ENCODE measurements at places on chromosomes 5 and 9. TPM values are rescaled to one million over a fixed set of nuclear protein-coding genes. Genes with fewer than 3 reads are reported as not detected.

The BHMT2 gene
- 4.5 TPM for total RNA-seq

The SGCD gene
- total RNA-seq = 3.7 TPM

The FIBCD1 gene
- 1.4 TPM for total RNA-seq

The RNF183 gene
- total RNA-seq = 0.37 TPM

The CRHBP gene
- total RNA-seq = 0.25 TPM

The DPP7 gene
- total RNA-seq = 45.3 TPM

The EIF4EBP3 gene
- 0.77 TPM for total RNA-seq

The MED27 gene
- total RNA-seq = 12.1 TPM

The FAM221B gene
- total RNA-seq = not detected

Data from uterine smooth muscle cell (primary cell).